ENCODE measurements at places on chromosomes 2 and 18.

DNA sequence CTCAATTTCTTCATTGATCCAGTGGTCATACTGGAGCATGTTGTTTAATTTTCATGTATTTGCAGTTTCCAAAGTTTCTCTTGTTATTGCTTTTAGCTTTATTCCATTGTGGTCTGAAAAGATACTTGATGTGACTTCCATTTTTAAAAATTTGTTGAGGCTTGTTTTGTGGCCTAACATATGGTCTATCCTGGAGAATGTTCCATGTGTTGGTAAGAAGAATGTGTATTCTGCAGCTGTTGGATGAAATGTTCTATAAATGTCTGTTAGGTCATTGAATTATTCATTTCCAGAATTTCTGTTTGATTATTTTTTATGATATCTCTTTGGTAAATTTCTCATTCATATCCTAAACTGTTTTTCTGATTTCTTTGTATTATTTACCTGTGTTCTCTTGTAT is 139.8 kb upstream of the THUMPD2 start:
- no peak for DNase-seq

DNA sequence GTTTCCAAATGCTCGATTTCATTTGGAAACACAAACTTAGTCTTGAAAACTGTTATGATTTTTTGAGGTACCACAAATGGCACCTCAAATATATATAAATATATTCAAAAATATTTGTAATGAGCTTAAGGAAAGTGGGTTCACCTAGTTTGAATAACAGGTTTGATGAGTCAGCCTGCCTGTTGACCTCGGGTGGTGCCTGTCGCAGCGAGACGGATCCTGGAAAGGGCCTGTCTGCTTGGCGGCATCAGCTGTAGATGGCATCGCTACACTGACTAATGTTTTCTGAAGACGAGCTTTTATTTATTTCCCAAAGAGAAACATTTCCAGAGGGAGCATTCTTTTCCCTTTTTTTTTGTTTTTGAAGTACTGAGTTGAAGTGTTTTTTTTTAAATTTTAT is 6.9 kb downstream of the ALLC start:
- DNase-seq: no peak

GRCh38 chr2:212107014-212107413 is 431.6 kb downstream of the ERBB4 start:
- DNase-seq: no peak

GRCh38 chr2:278927-279320 is 9.0 kb downstream of the ALKAL2 start:
- DNase-seq: no peak

DNA sequence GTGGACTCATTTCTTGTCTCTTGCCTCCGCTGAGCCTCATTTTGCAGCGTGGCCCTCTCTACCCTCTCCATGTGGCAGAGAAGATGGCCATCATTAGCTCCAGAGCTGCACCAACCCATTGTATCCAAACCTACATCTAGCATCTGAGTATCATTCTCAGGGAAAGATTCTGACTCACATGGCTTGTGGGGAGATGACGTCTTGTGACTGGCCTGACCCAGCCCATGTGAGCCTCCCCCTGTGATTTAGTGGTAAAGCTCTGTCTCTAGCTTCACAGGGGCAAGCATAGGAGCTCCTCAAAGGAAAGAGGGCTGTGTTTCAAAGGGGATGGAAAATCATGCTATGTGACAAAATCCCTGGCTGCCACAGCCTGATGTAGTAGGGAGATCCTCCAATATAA is 87.4 kb upstream of the RBMS1 start:
- DNase-seq: no peak

- no peak for DNase-seq
These were observed 7.6 kb upstream of the SNED1 start for GRCh38 chr2:240990726-240991377.

DNA sequence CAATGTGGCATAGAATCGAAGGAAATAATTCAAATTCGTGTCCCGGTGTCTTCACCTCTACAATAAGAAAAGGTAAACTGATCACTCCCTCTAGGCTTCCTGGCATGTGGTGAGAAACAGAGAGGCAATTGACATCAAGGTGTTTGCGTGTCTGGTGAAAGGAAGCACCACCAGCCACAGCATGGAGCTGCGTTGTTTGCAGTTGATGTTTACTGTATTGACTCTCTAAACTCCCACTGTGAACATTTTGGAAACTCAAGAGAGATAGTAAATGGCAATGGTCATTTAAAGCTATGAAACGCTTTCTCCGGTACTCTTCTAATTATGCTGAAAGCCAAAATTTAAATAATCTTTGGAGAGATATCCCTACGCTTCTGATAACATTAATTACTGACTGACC is 82.6 kb downstream of the SETBP1 start:
- DNase-seq: no peak

DNA sequence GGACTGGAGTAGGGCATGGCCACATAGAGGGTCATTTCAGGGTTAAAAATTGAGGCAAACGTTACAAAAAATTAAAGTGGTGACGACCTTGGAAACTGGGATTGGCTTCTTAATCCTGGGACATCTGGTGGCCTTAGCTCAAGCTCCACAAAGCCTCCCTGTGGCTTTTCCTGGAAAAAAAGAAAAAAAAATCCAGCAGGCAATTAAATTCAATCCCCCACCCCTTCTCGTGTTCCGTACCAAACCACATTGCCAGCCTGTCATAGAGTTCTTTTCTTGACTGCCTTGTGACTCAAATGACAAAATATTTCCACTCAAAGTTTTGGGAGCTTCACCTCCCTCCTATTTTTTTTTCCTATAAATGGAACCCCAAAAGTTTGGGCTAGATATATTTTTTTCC is 195.6 kb downstream of the HRH4 start:
- no peak for DNase-seq

DNA sequence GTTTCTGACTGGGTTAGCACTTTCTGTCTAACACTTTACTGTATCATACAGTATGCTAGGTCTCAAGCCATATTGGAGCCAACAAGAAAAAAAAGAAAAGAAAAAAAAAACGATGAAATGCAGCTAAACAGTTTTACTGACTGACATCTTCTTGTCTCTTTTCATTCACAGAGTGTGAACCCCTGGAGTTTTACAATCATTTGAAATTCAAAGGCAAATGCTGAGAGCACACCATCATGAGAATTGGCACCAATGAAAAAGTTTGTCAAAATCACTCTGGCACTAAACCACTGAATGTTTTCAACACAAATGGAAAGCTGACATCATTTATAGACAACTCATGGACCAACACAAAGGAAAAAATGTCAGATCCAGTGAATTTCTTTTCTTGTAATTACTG is 513.3 kb downstream of the LRRTM4 start:
- DNase-seq: no peak

DNA sequence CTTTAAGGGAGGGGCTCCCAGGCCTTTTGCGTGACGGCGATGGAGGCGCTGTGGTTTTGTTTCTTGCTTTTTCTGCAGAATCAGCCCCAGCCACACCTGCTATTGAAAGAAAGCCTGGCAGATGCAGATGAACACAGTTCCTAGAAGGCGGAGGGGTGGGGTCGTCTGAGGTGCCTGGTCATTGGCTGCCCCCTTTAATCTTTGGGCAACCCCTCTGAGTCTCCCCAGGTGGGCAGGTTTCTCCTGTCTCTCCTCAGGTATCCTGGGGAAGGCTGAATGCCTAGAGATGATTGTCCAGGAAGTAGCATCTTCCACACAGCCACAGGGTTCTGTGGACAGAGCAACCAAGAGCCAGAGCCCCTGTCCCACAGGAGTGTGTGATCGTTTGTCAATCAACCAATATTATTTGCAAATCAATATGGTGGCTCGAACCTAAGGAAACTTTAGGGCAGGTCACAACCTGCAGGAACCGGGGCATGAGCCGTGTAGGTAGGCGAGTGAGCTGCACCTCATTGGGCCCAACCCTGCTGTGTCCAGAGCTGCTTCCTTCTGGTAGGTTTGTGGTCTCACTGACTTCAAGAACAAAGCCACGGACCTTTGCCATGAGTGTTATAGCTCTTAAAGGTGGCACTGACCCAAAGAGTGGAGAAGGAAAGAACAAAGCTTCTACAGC is 104.3 kb downstream of the NDUFA10 start:
- DNase-seq: no peak

- no peak for DNase-seq
These were observed 14.2 kb upstream of the ANKRD44 start for GRCh38 chr2:197324801-197325200.

GRCh38 chr18:22412176-22412911 is 5.4 kb downstream of the CTAGE1 start:
- no peak for DNase-seq

GRCh38 chr2:75162259-75162658 is 37.1 kb downstream of the TACR1 start:
- DNase-seq: no peak

GRCh38 chr2:120390381-120391055 is 44.6 kb downstream of the INHBB start:
- DNase-seq: no peak

GRCh38 chr2:1014802-1015201 is 64.2 kb downstream of the SNTG2 start:
- no peak for DNase-seq

GRCh38 chr18:31658670-31659575 is 25.5 kb downstream of the B4GALT6 start:
- DNase-seq: no peak

GRCh38 chr2:160721089-160722040 is 227.8 kb upstream of the RBMS1 start:
- no peak for DNase-seq

- DNase-seq: no peak
These were observed 69.4 kb upstream of the SMAD2 start for GRCh38 chr18:47999801-48000248.

DNA sequence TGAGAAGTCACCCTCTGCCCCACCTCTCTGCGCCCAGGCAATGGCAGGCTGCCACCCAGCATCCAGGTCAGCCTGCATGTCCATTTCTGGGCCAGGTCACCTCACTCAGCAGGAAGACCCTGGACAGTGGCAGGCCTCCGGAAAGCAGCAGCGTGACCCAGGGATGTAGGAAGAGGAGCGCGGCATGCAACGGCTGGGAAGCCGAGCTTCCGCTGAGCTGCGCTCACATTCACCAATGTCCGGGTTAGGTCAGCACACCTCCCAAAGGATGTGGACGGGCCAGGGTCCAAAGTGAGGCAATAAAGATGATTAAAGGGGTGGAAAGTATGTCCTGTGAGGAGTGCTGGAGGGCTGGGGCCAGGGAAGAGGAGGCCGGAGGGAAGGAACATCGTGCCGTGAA is 174.5 kb downstream of the CTIF start:
- no peak for DNase-seq

GRCh38 chr2:168356477-168356835 is 99.6 kb upstream of the CERS6 start:
- no peak for DNase-seq

DNA sequence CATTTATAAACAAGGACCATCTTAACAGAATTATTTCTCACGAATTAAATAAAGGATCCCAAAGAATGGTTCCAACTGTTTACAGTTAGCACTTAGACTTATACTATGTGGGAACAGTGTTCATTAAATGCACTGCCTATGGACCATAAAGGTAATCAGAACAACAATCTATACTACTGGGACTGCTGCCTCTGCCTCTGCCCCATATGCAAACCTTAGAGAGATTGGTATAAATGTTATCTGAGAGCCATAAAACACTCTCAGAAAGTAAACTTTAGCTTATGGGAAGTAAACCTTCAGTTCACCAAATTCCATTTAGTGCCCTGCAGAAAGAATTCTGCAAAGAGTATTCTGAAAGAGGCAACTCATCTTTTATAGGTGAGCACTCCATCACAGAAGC is 448.0 kb downstream of the NCKAP5 start:
- DNase-seq: no peak

- no peak for DNase-seq
These were observed 455.9 kb upstream of the HS6ST1 start for GRCh38 chr2:128774320-128775216.

DNA sequence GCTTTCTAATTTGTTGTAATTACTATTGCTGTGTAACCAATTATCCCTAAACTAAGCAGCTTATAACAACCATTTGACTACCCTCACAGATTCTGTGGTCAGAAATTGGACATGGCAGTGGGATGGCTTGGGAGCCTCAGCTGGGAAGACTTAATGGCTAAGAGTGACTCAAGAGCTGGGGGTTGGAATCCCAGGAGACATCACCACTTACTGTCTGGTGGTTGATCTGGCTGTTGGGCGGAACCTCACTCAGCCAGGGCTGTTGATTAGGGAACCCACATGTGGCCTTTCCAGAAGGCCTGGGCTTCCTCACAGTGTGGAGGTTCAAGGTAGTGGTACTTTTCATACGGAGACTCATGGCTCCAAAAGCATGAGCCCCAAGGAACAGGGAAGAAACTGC is 49.8 kb downstream of the E2F6 start:
- no peak for DNase-seq

- DNase-seq: no peak
These were observed 255.5 kb downstream of the ETAA1 start for GRCh38 chr2:67652679-67653078.

DNA sequence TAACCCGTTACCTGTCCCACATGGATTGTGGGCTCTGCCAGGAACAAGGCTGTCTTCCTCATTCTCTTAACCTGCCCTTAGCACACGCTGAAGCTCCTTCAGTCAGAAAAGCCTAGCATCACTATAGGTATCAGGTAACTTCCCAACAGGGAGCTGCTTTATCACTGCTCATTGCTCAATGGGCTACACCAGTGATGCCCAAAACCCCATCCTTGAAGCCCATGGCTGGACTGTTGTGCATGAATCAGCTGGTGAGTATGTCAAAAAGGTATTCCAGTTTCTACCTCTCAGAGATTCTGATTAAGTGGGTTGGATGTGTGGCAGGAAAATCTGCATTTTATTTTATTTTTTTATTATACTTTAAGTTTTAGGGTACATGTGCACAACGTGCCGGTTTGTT is 362.2 kb downstream of the LRATD1 start:
- no peak for DNase-seq

DNA sequence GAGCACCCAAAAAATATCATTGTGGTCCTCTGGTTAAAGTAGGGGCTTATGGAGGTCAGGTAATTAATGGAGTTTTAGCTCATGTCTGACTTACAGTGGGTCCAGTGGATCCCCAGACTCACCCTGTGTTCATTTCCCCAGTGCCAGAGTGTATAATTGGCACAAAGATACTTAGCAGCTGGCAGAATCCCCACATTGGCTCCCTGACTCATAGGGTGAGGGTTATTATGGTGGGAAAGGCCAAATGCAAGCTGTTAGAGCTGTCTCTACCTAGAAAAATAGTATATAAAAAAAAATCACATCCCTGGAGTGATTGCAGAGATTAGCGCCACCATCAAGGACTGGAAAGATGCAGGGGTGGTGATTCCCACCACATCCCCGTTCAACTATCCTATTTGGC is 1067.6 kb upstream of the ACVR2A start:
- DNase-seq: no peak

- no peak for DNase-seq
These were observed 48.6 kb downstream of the PTGR3 start for GRCh38 chr18:75160364-75160763.

DNA sequence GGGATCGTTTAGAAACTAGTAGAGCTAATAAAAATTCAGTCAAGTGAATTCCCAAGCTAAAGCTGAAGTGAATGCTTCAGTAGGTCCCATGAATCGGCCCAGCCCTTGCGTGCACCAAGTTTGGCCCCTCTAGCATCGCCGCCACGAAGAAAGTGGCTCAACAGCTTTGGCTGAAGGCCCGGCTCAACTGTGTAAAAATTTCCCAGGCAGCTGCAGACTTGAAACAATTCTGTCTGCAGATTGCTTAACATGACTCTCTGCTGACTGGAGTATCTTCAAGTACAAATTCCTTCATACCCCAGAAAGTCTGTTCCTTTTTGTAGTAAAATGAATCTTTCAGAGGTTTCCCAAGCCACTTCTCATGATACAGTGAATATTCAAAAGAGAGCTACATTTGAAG is 32.7 kb downstream of the ALMS1 start:
- DNase-seq: no peak
